Heart right ventricle (tissue), 16 donors: ENCODE measurements at places on chromosomes 5 and 9. TPM values are rescaled to one million over a fixed set of nuclear protein-coding genes. Genes with fewer than 3 reads are reported as not detected.

DNA sequence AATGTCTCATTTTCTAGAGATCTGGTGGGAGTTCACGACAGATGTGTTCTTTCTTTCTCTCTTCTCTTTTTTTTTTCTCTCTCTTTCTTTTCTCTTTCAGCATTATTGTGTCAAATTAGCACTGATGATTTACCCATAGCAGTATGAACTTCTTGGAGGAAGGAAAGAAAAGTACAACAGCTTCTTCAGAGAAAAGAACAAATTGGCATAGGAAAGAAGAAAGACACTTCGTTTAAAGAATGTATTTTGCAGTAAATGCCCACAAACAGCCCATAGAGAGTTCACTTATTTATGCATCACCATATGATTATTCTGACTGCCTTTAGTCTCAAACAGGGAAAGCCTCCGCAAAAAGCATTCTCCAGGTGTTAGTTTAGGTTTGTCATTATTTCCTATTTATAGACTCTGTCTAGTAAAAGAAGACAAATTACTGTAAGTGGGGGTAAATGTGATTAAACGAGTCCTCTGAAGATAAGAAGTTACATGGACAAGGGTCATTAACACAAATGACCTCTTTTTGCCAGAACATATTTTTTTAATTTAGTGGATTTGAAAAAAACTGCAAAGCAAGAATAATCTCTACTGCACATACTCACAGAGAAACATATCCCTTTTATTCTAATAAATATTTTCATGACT lies 68.0 kb downstream of the POU5F2 start:
- no peak for DNase-seq

- DNase-seq: no peak
Measured at GRCh38 chr9:114791736-114792135, 14.1 kb downstream of the TNFSF15 start.

Gene MRPL22
- 58.8 TPM for total RNA-seq

Gene RXRA
- 92.3 TPM for total RNA-seq

Gene SOWAHA
- not detected for total RNA-seq

Gene SLC6A7
- total RNA-seq: not detected

Gene SLCO6A1
- total RNA-seq: not detected

Gene CARD9
- 0.21 TPM for total RNA-seq
